Lung microvascular endothelial cell (primary cell): ENCODE measurements at places on chromosomes 5 and 9. TPM values are rescaled to one million over a fixed set of nuclear protein-coding genes. Genes with fewer than 3 reads are reported as not detected.

- DNase-seq, result no peak
Observed at GRCh38 chr9:37410969-37411785, 11.3 kb upstream of the GRHPR start.

The FREM1 gene
- total RNA-seq, result not detected in 2 replicates

- no peak for DNase-seq
Observed at GRCh38 chr9:21287280-21287679, 17.8 kb downstream of the IFNA5 start.

DNA sequence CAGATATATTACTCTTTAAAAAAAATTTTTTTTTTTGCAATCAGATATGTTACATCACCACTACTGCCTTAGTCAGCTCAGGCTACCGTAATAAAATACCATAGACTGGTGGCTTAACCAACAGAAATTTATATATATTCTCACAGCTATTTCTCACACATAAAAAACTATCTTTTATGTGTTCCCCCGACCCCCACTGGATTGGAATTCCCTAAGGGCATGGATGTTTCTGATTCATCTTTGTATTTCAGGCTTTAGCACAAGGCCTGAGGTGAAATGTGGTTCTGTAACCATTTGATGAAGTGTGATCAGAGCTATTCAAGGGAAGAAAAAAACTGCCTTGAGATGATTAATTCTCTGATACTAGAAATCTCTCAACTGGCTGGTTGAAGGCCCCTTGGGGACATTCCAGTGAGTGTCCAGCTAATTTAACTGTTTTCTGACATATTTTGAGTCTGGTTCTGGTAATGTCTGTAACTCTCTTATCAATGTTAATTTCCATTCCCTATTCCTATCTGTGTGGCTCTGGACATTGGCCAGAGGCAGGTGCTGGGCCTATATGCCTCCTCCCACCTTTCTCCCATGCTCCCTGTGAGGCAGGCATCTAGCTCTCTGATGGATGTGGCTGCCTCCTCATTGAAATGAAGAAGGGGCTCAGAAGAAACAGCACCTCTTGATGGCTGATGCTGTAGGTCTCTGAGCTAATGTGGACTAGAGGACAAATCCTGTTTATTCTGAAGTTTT lies 2.5 kb downstream of the CD14 start:
- DNase-seq, result no peak

- no peak for DNase-seq
Observed at GRCh38 chr5:52457810-52458209, 329.9 kb upstream of the ITGA1 start.

The ANKRD18B gene
- under 0.01 and 0.22 TPM in 2 replicates for total RNA-seq

- peak; percentile 5 for DNase-seq
Observed at GRCh38 chr5:146284016-146284415, 54.6 kb upstream of the POU4F3 start.

The IFNB1 gene
- not detected in 2 replicates for total RNA-seq

DNA sequence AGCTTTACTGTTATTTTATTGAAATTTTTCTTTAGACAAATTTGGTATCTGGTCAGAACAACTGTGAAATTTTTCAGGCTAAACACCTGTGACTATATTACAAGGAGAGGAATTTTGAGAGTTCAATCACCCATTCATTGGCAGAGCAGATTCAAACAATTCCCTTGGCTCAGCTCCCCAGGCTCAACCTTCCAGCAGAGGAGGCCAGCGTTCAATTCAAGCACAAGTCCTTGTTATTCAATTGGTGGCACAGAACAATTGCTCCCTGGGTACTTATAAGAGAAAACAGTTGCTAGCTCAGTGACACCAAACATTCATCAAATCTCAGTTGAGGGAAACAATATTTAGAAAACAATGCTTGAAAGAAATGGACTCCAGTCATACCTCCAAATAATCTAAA lies 83.3 kb downstream of the SUSD1 start:
- peak; percentile 52 for DNase-seq

- peak; percentile 87 for DNase-seq
Observed at GRCh38 chr5:59036274-59036961, 453.5 kb downstream of the RAB3C start.

GRCh38 chr5:158843305-158843704 lies 256.4 kb downstream of the EBF1 start:
- no peak for DNase-seq

DNA sequence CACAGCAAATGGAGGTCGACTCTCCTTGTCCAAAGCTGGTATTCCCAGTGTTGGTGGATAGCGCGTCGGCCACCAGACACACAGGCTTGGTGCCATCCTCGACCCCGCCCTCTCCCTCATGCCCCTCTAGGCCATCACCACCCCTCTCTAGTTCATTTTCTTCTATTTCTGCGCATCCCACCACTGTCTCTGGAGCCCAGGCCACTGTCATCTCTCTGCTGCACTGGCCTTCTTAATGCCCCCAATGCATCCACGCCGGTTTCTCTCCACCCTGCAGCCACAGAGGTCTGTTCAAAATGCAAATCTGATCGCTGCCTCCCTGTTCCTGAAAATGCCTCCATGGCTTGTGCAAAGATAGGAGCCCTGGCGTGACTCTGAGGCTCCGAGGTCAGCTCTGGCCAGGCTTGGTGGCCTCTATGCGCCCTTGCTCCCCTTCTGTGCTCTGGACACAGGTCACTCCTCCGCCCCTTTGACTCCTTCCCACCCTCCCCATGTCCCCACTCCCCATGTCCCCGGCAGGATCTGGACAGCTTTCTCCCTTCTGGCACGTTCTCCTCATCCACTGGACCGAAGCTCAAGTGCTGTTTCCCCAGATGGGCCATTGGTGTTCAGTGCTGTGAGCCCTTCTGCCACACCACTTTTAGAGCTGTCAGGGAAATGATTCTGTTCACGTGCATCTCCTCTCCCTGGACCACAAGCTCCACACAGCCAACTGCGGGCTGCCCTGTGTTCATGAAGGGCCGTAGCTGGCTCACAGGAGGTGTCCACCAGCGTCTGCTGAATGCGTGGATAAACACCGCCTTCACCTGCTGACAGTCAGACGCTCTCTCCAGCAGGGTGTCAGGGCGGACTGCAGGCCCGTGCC lies 59.5 kb upstream of the RNF130 start:
- no peak for DNase-seq

DNA sequence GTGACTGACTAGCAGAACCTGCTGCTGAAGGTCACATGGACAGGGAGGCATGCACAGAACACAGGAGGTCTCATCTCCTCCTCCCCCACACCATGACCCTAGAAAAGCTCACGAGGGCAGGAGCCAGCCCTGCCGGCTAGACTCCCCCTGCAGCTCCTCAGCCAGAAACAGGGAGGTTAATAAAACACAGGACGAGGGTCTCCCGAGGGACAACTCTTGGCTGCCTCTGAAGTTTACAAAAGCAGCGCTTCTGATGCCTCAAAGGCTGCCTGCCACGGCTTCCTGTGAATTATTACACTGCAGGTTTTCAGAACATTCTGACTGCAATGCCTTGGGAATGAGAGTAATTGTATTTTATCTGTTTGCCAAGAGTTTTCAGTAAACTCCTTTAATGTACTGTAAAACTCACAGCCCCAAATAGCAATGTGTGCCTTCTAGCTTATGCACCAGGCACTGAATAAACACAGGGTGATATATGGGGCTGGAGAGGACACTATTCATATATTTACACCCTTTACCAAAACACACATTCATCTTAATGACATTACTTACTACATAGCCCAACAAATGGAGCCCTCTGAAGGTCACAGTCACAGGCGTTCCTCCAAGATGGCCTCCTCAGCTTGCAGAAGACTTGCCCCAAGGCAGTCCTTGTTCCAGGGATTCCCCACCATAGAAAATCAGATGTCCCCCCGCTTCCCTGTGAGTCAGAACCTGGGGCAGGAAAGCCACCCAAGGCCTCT lies 83.7 kb downstream of the C5orf15 start:
- no peak for DNase-seq

- DNase-seq, result no peak
Observed at GRCh38 chr5:10118150-10118549, 131.5 kb downstream of the ATPSCKMT start.

- no peak for DNase-seq
Observed at GRCh38 chr5:179588166-179588565, 35.3 kb downstream of the HNRNPH1 start.

The C5 gene
- 0.60 and 0.65 TPM in 2 replicates for total RNA-seq
